ENCODE measurements at places on chromosomes 7 and 10. TPM values are rescaled to one million over a fixed set of nuclear protein-coding genes. Genes with fewer than 3 reads are reported as not detected.

Gene FAM237B
- not detected for total RNA-seq

Gene SFR1
- 4.0 TPM for total RNA-seq

- no peaks in the 10 kb centered on the region for H3K36me3 ChIP-seq
- DNase-seq, result no peak
- peaks cover 29% of the 10 kb centered on the region for H3K4me1 ChIP-seq
Observed at GRCh38 chr10:133332936-133333699, 3.6 kb downstream of the CALY start.

GRCh38 chr10:32131388-32131787 lies 75.2 kb upstream of the KIF5B start:
- no peaks in the 10 kb centered on the region for H3K27me3 ChIP-seq
- no peak overlapping the region for H3K4me3 ChIP-seq
- DNase-seq, result no peak

DNA sequence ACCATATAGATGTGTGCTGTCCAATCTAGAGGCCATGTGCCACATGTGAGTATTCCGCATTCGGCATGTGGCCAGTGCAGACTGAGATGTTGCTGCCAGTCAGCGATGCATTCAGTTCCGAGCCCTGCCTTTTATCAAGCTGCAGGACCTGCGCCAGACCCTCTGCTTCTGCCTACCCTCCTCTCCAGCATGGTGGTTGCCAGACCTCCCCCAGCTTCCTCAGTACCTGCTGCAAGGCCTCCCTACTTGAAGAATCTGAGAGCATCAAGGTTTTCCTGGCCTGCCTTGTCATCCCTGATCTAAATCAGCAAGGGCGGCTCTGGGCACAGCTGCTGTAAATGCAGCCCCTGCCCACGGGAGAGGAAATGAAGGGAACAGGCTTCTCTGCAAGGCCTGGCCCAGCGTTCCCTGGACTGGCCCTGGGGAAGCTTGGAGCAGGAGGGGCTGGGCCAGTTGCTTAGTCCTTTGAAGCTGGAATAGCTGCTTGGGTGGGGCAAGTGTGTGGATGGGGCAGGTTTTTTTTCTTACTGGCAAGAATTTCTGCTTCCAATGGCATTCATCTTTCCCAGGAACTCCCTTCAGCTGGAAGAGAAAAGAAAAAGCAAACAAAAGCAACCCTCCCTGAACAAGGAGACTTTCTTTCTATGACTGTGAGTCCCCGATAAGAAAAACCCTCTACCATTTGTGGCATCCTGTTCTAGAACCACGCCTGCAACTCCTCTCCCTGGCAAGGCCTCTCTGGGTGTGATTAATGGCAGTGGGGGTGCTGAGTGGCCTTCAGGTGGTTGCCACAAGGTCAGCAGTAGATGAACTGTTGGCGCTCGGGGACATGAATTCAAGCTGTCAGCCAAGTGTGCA lies 93.0 kb downstream of the NHLRC2 start:
- H3K4me3 ChIP-seq, result no peak overlapping the region
- H3K36me3 ChIP-seq, result no peaks in the 10 kb centered on the region
- H3K27ac ChIP-seq, result peak overlapping the region; percentile 64

DNA sequence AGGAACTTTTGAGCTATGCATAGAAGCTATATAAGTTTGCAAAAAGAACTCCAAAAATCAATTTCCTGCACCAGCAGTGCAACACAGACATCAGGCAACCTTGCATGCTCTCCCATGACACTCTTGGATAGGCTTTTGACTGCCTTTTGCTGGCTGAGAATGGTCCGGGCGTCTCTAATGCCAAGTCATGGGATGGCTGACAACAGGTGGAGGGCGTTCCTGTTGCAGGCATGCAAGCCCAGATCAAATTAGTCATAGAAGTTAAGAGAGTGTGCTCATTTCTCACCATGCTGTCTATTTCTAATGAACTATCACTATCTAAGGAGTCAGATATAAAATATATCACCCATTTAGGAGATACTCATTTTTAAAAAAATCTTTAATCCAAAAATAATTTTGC lies 8.4 kb downstream of the PLCE1 start:
- H3K36me3 ChIP-seq, result no peaks in the 10 kb centered on the region
- no peaks in the 10 kb centered on the region for H3K27me3 ChIP-seq
- H3K4me3 ChIP-seq, result no peak overlapping the region
- DNase-seq, result peak; percentile 36

- no peak overlapping the region for H3K4me3 ChIP-seq
- no peaks in the 10 kb centered on the region for H3K27me3 ChIP-seq
- H3K27ac ChIP-seq, result no peak overlapping the region
Observed at GRCh38 chr7:143299840-143300239, 11.7 kb downstream of the CASP2 start.

Gene FRAT1
- total RNA-seq, result 5.8 TPM

- H3K27me3 ChIP-seq, result no peaks in the 10 kb centered on the region
- peaks cover 27% of the 10 kb centered on the region for H3K36me3 ChIP-seq
- no peak overlapping the region for H3K27ac ChIP-seq
- no peak for DNase-seq
Observed at GRCh38 chr10:806451-807162, 117.1 kb upstream of the DIP2C start.

Gene NOS3
- 3.5 TPM for total RNA-seq

DNA sequence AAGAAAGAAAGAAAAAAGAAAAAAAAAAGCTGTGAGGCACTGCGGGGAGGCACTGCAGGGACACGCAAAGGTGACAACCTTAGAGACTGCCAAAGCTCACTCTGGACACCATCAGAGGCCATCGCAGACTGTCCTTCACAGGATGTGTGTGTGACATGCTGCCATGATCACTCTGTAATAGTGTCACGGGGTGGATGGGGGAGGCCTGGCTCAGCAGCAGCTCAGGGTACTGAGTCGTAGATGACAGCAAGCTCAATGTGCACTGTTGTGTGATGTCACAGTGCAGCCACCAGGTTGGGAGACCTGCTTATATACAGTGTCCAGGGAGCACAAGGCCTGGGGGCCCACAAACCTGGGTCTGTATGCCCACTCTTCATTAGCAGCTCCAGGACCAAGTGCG lies 83.3 kb downstream of the SLIT1 start:
- peaks cover 10% of the 10 kb centered on the region for H3K27me3 ChIP-seq
- no peak overlapping the region for H3K27ac ChIP-seq
- no peaks in the 10 kb centered on the region for H3K36me3 ChIP-seq
- DNase-seq, result no peak

Gene TMEM196
- 3.4 TPM for total RNA-seq

Gene SORCS3
- 0.32 TPM for total RNA-seq

DNA sequence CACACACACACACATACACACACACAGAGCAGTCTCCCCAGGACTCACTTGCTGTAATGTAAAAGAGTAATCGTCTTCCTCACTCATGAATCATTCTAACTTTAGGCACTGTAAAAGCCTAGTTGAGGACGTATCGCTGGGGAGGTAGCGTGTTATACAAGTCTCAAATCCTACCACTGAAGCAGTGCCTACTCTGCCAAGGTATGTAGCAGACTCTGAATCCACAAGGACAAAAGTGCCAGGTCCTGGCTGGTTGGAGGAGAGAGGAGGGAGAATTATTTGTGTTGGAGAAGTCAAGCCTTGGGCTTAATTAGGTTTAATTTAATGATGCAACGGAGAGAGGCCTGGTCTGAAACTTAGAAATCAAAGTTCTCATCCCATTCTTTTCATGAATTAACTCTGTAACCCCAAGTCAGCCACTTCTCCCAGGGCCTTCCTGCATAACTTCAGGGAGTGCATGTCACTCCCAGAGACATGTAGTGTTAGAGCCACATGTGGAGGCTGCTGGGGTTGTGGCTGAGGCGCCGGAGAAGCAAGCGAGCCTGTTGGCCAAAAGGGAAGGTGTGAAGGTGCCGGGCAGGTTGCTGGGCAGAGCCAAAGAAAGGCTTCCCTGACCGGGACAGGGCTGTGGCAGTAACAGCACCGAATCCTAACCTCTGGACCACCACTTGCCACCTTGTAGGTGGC lies 36.7 kb downstream of the NKX2-3 start:
- no peak overlapping the region for H3K27ac ChIP-seq
- no peak overlapping the region for H3K4me3 ChIP-seq
- no peaks in the 10 kb centered on the region for H3K36me3 ChIP-seq

- no peaks in the 10 kb centered on the region for H3K27me3 ChIP-seq
- no peak overlapping the region for H3K4me3 ChIP-seq
- no peak for DNase-seq
- peaks cover 4% of the 10 kb centered on the region for H3K4me1 ChIP-seq
Observed at GRCh38 chr10:76150139-76150875, 718.9 kb downstream of the LRMDA start.

GRCh38 chr10:178208-178607 lies 43.0 kb downstream of the ZMYND11 start:
- no peak for DNase-seq
- no peaks in the 10 kb centered on the region for H3K4me1 ChIP-seq
- H3K27ac ChIP-seq, result no peak overlapping the region
- no peak overlapping the region for H3K4me3 ChIP-seq

Gene IRF5
- total RNA-seq, result 2.2 TPM

DNA sequence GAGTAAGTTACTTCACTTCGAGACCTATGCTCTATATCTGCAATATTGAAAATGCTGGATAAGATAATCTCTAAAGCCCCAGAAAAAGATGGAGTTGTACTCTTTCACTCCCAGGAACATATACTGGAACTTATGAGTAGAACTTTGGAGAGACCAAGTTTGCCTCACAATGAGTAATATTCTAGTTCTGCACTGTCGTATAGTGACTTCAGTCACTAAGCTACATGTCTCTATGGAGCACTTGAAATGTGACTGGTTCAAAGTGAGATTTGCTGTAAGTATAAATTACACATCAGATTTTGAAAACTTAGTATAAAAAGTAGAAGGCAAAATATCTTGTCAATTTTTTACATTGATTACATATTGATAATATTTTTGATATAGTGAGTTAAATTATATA lies 116.4 kb downstream of the PTEN start:
- H3K4me1 ChIP-seq, result no peaks in the 10 kb centered on the region
- H3K27ac ChIP-seq, result no peak overlapping the region
- DNase-seq, result no peak
- no peak overlapping the region for H3K4me3 ChIP-seq
- H3K36me3 ChIP-seq, result no peaks in the 10 kb centered on the region

DNA sequence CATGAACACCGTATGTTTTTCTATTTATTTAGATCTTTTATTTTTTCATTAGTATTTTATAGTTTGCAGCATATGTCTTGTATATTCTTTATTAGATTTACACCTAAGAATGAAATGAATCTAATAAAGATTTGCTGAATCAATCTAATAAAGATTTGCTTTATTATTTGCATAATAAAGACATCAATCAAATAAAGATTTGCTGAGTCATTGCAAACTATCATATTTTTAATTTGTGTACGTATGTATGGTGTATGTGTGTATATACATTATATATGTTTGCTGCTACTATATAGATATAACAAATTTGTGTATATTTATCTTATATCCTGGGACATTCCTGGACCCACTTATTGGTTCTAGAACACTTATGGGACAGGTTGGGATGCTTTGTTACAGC lies 147.5 kb downstream of the PTN start:
- H3K27me3 ChIP-seq, result no peaks in the 10 kb centered on the region
- H3K36me3 ChIP-seq, result no peaks in the 10 kb centered on the region
- no peak overlapping the region for H3K4me3 ChIP-seq
- no peak overlapping the region for H3K27ac ChIP-seq
- H3K4me1 ChIP-seq, result no peaks in the 10 kb centered on the region

- H3K27me3 ChIP-seq, result no peaks in the 10 kb centered on the region
- H3K36me3 ChIP-seq, result no peaks in the 10 kb centered on the region
- no peak overlapping the region for H3K27ac ChIP-seq
- H3K4me1 ChIP-seq, result no peaks in the 10 kb centered on the region
Observed at GRCh38 chr10:98623176-98623575, 176.4 kb upstream of the HPS1 start.

DNA sequence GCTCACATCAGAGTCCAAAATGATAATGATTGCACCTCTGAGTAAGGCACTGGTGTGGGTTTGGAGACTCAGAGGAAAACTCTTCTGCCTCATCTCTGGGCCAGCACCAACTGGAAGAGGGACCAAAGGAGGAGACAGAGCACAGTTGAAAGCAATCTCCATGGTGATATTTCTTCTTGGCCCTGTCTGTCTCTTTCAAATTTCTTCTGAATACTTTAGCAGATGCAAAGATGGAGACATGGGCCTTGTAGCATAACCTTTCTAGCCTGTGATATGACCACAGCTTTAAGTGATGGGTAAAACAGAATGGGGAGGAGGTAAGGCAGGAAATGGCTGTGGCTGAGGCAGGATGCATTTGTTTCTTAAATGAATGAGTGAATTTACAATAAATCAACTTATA lies 12.2 kb upstream of the GIMAP7 start:
- no peak for DNase-seq
- H3K4me1 ChIP-seq, result no peaks in the 10 kb centered on the region
- no peak overlapping the region for H3K27ac ChIP-seq

- no peak overlapping the region for H3K27ac ChIP-seq
- no peak overlapping the region for H3K4me3 ChIP-seq
- no peaks in the 10 kb centered on the region for H3K36me3 ChIP-seq
- no peaks in the 10 kb centered on the region for H3K4me1 ChIP-seq
- no peak for DNase-seq
Observed at GRCh38 chr7:123367484-123368122, 166.8 kb downstream of the IQUB start.

Gene ZPBP
- total RNA-seq, result not detected

GRCh38 chr10:131004276-131004675 lies 307.2 kb downstream of the TCERG1L start:
- DNase-seq, result no peak
- no peaks in the 10 kb centered on the region for H3K27me3 ChIP-seq
- no peak overlapping the region for H3K4me3 ChIP-seq
- no peaks in the 10 kb centered on the region for H3K4me1 ChIP-seq

DNA sequence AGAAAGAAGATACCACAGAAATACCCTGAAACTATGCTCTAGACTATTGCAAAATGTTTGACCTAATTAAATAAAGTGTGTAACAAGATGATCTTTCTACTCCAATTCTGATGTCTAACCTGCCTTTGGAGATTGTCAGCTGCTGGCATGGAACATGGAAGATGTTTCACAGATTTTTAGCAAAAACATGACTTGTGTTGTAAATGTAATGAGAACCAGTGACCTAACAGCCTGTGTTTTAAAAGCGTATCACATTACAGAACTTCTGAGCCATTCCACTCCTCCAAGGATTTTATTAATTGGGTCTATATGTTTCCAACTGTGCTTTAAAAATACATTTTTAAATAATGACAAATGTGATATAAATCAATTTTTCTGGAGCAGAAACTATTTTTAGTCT lies 526.3 kb upstream of the SEMA3D start:
- no peak overlapping the region for H3K27ac ChIP-seq
- no peaks in the 10 kb centered on the region for H3K27me3 ChIP-seq
- DNase-seq, result no peak
- H3K4me3 ChIP-seq, result no peak overlapping the region

Measured in transverse colon (tissue), 4 donors.